Karpas-422 (cell line): ENCODE measurements at places on chromosomes 7 and 10. TPM values are rescaled to one million over a fixed set of nuclear protein-coding genes. Genes with fewer than 3 reads are reported as not detected.

DNA sequence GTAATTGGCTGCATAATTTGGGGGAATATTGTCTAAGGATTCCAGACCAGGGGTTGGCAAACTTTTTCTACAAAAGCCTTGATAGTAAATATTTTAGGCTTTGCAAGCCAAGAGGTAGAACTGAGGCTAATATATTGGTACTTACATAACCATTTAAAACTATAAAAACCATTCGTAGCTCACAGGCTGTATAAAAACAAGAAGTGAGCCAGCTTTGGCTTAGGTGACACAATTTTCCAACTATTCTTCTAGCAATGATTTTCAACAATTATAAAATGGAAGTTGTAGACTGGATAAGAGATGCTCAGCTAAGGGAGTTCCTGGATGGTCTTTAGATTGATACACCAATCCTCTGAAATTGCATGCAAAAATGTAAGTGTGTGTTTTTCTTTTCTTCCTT, 1.4 kb downstream of the GPR141 start:
- DNase-seq, result no peak

POP7 gene
- 29.7 and 72.8 TPM in 2 replicates for total RNA-seq

DNA sequence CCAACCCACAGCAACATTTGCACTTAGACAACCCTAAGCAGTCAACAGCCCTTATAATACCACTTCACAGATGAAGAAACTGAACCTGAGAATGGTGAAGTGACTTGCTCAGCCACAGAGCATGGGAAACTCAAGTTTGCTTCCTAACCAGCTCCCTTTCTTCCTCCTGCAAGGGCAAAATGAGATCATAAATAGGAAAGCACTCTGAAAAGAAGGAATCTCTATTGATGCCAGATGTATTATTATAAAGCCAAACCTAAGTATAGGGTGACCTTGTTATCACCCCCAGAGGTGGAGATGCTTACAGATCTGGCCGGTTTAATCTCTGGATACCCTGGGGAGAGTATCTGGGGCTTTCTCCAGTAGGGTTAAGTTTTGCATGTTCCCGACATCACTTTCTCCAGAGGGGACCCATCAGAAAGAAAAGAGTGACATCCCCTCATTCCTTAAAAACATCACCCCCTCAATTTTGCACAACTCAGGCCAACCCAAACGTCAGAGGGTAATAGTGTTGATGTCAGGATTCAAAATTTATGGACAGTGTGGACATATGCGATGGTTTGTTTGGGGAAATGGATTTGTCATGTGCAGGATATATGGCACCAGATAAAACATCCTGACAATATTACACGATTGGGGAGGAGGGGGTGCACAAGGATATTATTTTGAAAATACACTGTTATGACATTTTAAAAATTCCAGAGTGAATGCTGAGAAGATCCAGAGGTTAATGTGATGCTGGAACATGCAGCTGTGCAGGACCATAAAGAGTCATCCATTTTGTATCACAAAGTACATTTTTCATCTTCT, 24.0 kb upstream of the XPNPEP1 start:
- DNase-seq, result no peak

FEZF1 gene
- not detected in 2 replicates for total RNA-seq

PPP1R9A gene
- total RNA-seq, result not detected in 2 replicates

DNA sequence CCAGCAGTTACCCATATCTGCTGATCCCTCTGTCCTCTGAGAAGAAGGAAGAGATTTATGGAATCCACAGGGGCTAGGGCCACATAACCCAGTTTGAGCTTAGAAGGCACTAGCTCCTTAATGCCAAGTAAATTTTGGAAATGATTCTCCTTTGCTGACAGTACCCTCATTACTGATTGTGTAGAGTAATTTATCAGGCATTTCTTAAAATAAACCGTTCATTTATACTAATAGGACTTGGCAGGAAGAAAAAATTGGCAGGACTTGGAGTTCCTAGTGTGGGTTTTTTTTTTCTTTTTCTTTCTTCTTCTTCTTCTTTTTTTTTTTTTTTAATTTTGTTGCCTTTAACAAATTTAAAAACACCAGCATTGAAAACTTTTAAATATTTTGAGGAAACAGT, 645.7 kb downstream of the SUGCT start:
- DNase-seq, result no peak

- peak; percentile 99 for DNase-seq
Measured at GRCh38 chr10:42552188-42553063, 85.9 kb downstream of the ZNF33B start.

DNA sequence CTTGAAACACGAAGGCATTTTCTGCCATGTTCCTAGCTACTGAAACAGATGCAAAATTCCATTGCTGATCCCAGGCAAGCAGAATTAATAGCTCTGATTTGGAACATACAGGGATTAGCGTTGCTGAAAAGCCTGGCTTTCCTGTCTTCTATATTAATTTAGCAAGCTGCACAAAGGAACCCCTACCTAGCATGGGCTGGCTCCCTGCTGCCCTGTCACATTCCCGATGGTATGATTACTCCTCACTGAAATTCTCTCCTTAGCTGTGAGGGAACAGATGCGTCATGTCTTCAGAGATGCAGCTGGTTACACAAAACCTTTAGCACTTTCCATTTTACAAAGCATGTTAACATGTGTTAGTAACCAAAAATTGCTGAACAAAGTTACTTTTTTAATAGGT, 878.9 kb downstream of the TYW1 start:
- no peak for DNase-seq

ANKRD1 gene
- not detected in 2 replicates for total RNA-seq

DNA sequence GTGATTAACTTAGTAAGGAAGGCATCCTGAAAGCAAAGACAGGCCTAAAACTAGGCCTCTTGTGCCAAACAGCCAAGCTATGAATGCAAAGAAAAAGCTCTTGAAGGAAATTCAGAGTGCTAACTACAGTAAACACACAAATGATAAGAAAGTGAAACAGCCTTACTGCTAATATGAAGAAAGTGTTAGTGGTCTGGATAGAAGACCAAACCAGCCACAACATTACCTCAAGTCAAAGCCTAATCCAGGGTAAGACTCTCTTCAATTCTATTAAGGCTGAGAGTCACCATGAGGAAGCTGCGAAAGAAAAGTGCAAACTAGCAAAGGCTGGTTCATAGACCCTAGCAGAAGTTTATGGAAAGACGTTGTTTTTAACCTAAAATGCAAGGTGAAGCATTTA, 66.0 kb downstream of the IPMK start:
- no peak for DNase-seq
